ENCODE measurements at places on chromosomes 7 and 10. TPM values are rescaled to one million over a fixed set of nuclear protein-coding genes. Genes with fewer than 3 reads are reported as not detected.

The GATA3 gene
- total RNA-seq: 8.2 TPM

The SPDYE2B gene
- not detected for total RNA-seq

The CACNB2 gene
- total RNA-seq: not detected

The WIPF3 gene
- total RNA-seq: 4.9 TPM

DNA sequence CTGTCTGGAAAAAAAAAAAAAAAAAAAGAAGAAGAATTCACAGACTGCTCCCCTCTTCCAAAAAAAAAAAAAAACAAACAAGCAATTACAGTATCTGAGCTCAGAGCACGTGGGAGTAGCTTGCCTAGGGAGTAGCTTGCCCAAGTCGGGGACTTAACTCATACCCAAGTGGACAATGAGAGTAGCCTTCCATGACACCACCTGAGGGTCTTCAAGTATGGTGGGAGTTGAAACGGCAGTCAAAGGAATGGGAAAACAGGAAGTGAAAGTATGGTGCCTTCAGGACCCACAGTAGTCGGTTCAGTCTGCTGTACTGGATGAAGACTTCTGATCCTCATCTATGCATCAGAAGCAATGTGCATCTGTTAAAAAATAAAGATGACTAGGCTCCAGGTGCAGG, 10.6 kb downstream of the VOPP1 start:
- no peak for DNase-seq

The SLC16A9 gene
- total RNA-seq: 2.2 TPM

- no peak for DNase-seq
Measured at GRCh38 chr10:11242443-11243387, 225.0 kb downstream of the CELF2 start.

GRCh38 chr10:90041585-90041984, 340.2 kb downstream of the KIF20B start:
- no peak for DNase-seq

DNA sequence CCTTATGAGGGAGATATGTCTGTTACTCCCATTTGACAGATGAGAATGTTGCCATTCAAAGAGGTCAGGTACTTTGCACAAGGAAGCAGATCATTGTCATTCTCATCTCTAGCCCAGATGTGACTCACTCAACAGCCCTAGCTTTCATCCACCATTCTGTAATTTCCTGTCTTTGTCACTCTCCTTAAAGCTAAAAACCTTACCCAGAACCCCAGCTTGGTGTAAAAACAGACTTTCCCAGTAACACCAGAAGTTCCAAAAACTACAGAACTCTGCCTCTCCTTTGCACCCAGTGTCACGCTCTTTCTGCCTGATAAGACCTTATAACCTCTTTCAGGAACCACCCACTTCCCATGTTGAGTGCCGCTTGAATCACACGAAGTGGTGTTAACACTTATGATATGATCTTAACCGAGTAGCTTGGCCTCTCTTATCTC, 89.1 kb upstream of the SP4 start:
- DNase-seq: no peak

The TPST1 gene
- 11.4 TPM for total RNA-seq

The SERPINE1 gene
- total RNA-seq: 1.1 TPM

- no peak for DNase-seq
Measured at GRCh38 chr10:50522908-50523307, 100.8 kb downstream of the SGMS1 start.

- no peak for DNase-seq
Measured at GRCh38 chr10:64397125-64397524, 875.9 kb downstream of the REEP3 start.

DNA sequence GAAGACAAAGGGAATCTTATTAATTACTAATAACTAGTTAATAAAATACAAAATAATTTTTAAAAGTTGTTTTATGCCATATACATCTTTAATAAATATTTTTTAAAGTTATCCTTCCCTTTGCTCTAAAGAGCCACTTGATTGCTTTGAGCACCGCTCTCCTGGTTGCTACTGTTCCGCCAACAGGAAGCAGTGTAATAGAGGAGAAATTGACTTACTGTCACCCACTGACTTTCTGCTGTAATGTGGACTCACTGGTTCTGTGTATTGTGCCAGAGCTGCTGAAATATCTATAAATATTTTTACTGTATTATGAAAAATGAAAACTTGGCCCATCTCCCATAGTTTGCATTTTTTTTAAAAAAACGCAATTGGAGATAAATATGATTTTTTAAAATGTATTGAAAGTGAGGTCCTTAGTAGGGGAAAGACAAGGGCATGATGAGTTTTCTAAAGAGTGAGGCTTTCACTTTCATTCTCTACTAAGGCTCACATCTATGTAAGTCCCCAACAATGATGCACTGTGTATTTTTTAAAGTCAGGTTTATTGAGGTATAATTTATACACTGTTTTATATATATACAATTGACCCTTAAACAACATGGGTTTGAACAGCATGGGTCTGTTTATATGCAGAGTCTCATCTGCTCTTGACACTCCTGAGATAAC, 100.5 kb downstream of the NPY start:
- DNase-seq: no peak

DNA sequence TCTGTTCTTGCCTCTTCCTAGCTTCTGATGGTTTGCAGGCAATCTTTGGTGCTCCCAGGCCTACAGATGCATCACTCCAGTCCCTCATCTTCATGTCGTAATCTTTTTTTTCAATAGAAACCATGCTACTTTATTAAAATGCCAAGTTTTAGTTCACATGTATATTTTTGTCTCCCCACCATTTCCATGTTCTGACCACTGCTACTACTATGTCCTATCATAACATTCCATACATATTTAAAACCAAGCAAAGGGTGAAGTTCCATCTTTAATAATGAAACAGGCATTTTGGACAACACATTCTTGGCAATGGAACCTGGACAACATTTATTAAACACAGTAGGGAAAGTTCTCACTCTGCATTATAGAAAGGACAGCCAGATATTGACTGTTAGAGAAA, 58.8 kb downstream of the ZNF518A start:
- DNase-seq: no peak

GRCh38 chr7:18639711-18640110, 144.2 kb downstream of the HDAC9 start:
- no peak for DNase-seq

GRCh38 chr7:31022726-31023125, 29.4 kb upstream of the ADCYAP1R1 start:
- no peak for DNase-seq

The GNG11 gene
- 2.6 TPM for total RNA-seq

DNA sequence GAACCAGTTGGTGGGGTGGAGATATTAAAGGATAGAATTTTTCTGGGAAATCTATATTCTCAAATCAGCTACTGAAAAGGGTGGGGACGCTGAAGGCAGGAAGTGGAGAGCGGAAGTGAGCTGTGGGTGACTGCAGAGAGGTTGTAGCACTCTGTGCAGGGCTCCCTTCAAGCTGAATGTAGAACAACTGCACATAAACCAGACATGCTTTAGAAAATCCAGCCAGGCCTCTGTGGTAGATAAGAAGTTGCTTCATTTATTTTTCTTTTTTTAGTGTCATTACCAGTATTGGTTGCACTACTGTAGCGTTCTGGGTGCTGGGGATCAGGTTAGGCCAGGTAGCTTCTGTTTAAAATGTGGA, 127.8 kb downstream of the CELF2 start:
- no peak for DNase-seq

DNA sequence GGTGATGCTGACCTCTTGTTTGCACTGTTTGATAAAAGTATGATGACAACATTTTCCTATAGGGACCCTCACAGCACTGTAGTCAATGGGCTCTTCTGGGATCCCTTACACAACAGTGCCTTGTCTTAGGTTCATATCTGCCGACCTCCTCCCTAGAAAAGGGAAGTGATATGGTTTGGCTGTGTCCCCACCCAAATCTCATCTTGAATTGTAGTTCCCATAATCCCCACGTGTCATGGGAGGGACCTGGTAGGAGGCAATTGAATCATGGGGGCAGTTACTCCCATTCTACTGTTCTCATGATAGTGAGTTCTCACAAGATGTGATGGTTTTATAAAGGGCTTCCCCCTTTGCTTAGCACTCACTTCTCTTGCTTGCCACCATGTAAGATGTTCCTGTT, 23.1 kb downstream of the ZC3HAV1 start:
- DNase-seq: no peak

The PIP gene
- total RNA-seq: not detected

- no peak for DNase-seq
Measured at GRCh38 chr10:6716516-6716915, 136.4 kb upstream of the PRKCQ start.

The ABCB4 gene
- total RNA-seq: not detected
